ENCODE measurements at places on chromosomes 7 and 10. TPM values are rescaled to one million over a fixed set of nuclear protein-coding genes. Genes with fewer than 3 reads are reported as not detected.
A peak's percentile ranks its signal among the peaks of the same experiment; 100 is the strongest.

GRCh38 chr10:59880971-59881510 is 25.3 kb downstream of the CCDC6 start:
- DNase-seq, result no peak

GRCh38 chr10:126166797-126167196 is 221.5 kb downstream of the ADAM12 start:
- DNase-seq, result no peak

- no peak for DNase-seq
Observed at GRCh38 chr7:157299613-157300368, 37.0 kb upstream of the DNAJB6 start.

- peak; percentile 89 for DNase-seq
Observed at GRCh38 chr7:29563590-29564495, at the start of gene PRR15. TSS of gene PRR15 (plus strand) at chr7:29563835. CDS start at chr7:29566330, 2,495 bp downstream.

DNA sequence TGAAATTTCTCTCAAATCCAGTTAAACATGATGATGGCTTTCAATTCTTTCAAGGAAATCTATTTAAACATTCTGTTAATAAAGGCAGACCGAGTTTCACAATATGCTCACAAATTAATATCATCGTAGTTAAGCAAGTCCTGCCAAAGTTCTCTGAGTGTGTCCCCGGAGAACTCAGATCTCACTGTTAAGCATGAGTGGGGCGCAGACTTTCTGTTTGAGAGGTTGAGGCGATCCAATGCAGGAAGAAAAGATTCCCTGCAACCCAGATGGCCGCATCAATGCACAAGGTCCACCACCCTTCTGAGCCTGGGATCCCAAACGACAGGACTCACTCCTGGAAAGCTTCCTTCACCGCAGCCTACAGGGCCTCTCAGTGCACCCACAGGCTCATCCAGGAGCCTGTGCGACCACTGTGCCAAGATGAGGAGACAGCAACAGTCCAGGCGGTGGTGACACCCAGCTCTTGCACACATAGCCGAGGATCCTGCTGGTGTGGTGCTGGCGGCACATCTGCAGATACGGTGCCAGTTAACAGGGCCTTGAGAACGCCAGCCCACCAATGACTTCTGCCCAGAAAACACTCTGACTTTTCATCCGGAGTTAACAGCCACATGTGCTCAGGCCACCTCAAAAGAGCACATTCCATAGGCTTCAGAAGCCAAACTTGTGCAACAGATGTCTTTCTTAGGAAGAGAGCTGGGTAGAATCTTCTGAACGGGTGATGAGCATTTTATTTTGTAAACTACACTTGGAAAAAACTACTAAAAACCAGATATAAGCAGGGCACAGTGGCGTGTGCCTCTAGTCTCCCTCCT is 102.1 kb downstream of the ZRANB1 start:
- DNase-seq, result no peak

DNA sequence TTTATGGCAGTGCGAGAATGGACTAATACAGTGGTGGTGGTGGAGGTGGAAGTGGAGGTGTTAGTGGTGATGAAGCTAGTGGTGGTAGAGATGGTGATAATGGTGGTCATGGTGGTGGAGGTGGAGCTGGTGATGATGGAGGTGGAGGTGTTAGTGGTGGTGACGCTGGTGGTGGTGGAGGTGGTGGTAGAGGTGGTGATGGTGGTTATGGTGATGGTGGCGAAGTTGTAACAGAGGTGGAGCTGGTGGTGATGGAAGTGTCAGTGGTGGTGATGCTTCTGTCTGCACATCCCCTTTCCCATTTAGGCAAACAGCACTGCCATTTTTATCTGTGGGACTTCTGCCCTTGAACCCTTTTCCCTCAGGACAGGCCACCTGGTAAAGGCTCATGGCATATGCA is 7.4 kb upstream of the PTPRN2 start:
- DNase-seq, result peak; percentile 56

- no peak for DNase-seq
Observed at GRCh38 chr7:17118412-17118811, 180.0 kb upstream of the AHR start.

- DNase-seq, result no peak
Observed at GRCh38 chr7:132750530-132751217, 174.4 kb upstream of the PLXNA4 start.

DNA sequence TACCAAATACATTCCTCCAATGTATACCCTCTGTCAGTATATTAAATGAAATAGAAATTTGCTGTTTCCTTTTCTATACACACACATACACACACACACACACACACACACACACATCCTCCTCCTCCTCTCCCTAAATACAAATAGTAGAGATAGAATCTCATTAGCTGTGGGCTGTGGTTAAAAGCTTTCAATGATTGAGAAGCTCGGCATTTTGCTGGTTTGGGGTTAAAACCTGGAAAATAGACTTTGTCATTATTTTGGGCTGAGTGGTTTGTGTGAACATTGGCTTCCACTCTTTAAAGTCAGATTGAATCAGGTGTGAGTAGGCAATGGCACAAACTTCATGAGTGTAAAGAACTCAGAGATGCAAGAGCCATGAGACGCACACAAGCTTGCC is 596.0 kb downstream of the XPNPEP1 start:
- no peak for DNase-seq

- no peak for DNase-seq
Observed at GRCh38 chr7:129118182-129118581, 26.3 kb upstream of the TSPAN33 start.

DNA sequence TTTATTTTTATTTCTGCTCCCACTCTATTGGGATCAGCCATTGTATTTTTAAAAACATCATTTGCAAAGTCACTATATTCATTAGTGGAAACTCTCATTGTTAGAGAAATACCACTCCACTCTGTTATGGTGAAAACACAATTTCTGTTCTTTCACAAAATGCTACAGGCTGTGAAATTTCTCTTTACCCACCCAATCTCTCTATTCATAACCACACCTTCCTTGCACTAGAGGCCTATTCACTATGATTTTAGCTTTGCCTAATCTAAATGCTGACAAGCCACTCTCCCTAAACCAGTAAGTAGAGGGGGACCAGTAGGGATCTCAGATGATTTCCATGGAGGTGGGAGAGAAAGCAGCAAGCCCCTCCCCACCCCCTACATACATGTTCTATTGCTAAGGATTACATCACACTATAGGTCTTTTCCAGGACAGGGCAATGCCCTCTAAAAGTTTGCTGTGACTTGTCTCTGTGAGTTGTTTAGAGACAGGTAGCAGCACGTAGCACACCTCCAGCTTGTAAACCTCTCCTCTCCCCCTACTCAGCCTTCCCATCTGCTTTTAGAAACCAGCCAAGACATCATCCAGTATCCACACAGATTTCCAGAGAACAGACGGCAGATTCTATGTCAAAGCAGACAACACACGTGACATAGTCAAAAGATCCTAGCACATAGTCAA is 58.3 kb upstream of the PPP1R3C start:
- no peak for DNase-seq

GRCh38 chr7:6630007-6630849 is 6.9 kb upstream of the ZNF316 start:
- no peak for DNase-seq

CARD11 gene
- total RNA-seq, result 9.7 TPM

AMPH gene
- total RNA-seq, result 13.0 TPM

TNRC18 gene
- 72.5 TPM for total RNA-seq

PNLIPRP3 gene
- not detected for total RNA-seq

GPNMB gene
- 11.7 TPM for total RNA-seq

CALML3 gene
- not detected for total RNA-seq

KIAA1549 gene
- 2.0 TPM for total RNA-seq

TMEM270 gene
- not detected for total RNA-seq

MACC1 gene
- total RNA-seq, result 41.7 TPM

CYP2W1 gene
- total RNA-seq, result not detected
